Stimulated activated CD4-positive, alpha-beta T cell treated with anti-CD3 and anti-CD28 coated beads, Interleukin-1b, Interleukin-23, amount 100 ng/mL, for 1 hour (primary cell): ENCODE measurements at places on chromosomes 7 and 10.

- DNase-seq: no peak
Observed at GRCh38 chr10:128046953-128047290, 79.3 kb downstream of the MKI67 start.

GRCh38 chr7:143305423-143306070, 10.4 kb upstream of the CLCN1 start:
- peak; percentile 60 for DNase-seq

GRCh38 chr7:94701555-94701973, 45.6 kb upstream of the SGCE start:
- DNase-seq: no peak

DNA sequence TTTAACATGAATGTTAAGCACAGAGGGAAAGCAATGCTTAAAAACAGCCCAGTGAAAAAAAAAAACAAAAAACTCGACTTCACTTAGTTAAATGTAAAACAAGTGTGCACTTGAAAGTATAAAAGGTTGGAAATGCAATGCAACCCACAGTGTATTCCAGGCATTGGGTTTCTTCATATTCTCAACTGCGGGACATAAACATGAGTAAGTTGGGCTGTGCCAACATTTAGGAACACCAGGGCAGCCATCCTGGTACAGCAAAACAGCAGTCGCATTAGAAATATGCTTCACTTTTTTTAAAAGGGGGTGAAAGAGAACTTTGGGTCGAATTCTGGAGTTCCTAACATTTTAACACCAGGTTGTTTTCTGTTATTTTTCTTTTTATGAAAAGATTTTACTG, 937 bp downstream of the STEAP1 start:
- DNase-seq: no peak

- DNase-seq: no peak
Observed at GRCh38 chr7:26166684-26167266, 14.8 kb downstream of the NFE2L3 start.

GRCh38 chr7:156607332-156608172, 33.0 kb upstream of the RNF32 start:
- DNase-seq: no peak

DNA sequence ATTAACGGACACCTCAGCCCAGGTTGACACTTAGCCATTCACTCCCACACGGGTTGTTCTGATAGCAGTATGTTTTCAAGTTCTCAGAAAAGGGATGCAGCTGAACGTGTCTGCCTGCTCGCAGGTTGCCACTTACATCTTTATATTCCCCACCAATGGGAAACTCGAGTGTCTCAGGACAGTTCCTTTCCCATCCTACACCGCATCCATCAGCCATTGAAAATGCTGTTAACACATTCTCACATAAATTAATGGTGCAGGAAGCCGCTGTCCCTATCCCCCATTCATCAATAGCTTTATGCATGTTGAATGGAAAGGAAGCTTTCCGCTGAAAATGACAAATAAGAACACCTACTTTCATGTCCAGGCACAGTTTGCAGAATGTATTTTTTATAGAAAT, 1.7 kb upstream of the FGFR2 start:
- DNase-seq: no peak
